ENCODE measurements at places on chromosomes 5 and 9.

- no peak for DNase-seq
These were observed 16.1 kb downstream of the SLC22A4 start for GRCh38 chr5:132310141-132310834.

DNA sequence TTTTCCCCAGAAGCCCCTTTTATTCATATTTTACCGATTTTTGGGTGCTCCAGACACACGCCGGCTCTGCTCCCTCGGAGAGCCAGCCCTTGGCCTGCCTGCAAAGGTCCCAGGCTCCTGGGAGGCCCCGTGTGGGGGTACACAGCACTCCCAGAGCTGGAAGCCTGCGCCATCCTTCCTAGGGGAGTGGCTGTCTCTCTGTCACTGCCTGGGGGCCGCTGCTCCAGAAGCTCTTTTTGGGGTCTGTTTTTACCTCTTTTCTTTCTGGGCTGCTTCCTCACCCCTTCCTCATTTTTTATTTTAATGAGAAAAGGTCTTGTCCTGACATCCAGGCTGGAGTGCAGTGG lies 119.1 kb upstream of the COL5A1 start:
- no peak for DNase-seq

- DNase-seq, result no peak
These were observed 154.9 kb downstream of the ARRDC3 start for GRCh38 chr5:91228188-91228587.

DNA sequence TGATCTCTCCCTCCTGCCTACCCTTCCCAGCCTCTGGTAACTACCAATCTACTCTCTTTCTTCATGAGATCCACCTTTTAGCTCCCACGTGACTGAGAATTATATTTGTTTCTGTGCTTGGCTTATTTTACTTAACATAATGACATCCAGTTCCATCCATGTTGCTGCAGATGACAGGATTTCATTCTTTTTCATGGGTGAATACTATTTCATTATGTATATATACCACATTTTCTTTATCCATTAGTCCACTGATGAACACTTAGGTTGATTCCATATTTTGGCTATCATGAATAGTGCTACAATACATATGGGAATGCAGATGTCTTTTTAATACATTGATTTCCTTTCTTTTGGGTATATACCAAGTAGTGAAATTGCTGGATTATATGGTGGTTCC lies 35.5 kb upstream of the ZNF366 start:
- no peak for DNase-seq

- DNase-seq, result peak; percentile 57
These were observed 59.6 kb upstream of the SLC27A6 start for GRCh38 chr5:128905568-128906110.

DNA sequence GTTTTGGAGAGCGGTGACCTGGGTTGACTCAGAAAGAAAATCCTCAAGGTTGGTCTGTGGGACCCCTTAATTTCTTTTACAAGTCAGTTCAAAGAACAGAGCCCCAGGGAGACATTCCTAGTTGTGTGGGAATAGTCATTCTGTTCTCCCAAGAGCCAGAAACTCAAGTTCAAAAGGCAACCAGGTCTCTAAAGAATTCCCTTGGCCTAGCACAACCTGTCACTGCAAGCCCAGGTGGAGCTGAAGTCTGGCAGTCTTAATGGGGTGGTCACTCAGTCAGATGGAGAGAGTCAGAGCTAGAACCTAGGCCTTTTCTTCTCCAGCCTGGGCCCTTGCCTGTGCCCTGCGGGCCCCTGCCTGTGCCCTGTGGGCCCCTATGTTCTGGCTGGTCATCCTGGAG lies 37.5 kb upstream of the CDKN2AIPNL start:
- no peak for DNase-seq

GRCh38 chr5:88193896-88194295 lies 74.7 kb downstream of the TMEM161B start:
- no peak for DNase-seq

DNA sequence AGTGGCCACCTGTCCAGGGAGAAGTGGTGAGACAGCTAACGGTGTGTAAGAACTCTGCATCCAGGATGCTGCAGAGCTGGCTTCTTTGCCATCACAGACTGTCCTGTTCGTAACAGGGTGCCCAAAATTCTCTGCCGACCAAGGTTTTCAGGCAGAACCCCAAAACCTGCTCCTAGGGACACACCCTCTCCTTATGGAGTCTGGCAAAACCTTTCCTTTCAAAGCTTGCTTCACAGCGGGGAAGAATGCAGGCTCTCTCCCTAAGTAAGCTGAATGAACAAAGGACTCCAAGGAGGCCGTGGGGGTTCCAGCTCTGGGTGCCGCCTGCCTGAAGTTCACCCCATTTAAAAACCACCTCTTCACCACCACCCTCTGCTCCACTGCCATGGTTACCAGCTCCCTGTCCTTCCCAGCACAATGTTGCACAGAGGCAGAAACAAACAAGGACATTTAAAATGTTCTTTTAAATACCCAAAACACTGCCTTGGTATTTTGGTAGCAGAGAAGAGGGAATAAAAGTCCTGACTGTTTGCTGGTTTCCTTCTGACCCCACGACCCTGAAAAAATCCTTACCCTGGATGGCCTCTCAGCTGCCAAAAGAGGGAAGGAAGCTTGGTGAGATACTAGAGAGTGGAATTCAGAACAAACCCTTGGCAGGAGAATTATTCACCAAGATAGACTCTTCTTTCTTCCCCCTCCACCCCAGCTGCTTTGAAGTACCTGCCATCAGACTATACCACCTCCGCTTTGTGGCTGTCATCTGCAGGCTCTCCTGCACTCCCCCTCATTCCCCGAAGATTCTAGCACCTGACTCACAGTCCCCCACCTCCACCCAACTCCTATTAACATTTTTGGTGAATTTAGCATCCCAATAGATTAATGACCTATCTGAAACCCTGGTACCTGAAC lies 7.1 kb upstream of the KLF9 start:
- DNase-seq, result peak; percentile 54

GRCh38 chr9:110767559-110768063 lies 99.0 kb downstream of the MUSK start:
- DNase-seq, result no peak

DNA sequence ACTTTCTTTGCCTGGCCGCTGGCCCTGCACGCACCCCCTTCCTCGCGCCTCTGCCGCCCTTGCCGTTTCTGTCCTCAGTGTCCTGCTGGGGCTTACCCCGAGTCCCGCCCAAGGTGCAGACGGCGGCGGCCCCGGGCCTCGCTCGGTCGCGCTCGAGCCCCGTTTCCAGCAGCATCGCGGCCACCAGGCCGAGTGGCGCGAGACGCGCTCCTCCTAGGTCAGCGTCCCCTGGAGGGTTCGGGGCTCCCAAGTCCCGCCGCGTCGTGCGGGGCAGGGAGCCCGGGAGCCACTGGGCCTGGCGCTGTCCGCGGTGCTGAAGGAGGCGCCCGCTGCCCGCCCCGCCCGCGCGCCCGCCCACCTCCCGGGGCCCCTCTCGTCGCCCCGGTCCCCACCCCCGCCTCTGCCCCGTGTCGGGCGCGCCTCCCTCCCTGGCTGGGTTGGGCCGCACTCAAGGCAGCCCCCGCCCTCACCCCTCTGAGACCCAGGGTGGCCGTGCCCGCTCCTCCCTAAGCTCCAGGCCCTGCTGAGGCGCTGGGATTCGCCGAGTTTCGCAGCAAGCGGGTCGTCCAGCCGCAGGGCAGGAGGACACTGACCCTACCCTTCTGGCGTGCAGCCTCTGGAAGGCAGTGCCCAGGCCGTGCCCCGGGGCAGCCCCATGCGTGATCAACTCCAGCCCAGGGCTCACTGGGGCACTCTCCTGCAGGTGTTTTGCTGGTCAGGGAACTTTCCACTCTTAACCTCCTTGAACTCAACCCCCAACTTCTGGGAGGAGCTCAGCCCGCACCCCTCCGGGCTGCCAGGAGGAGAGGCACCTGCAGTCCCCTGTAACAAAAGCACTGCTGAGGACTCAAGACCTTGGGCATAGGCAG lies at the start of gene LHX3:
Gene LHX3, minus strand, starts transcription at position 291 of the 869 bp plus-strand sequence. Its CDS starts 116 bp downstream, at position 175.
- DNase-seq, result no peak

- DNase-seq, result no peak
These were observed 44.0 kb downstream of the PTCD2 start for GRCh38 chr5:72364171-72364570.

- DNase-seq, result peak; percentile 18
These were observed 168.5 kb downstream of the DOCK2 start for GRCh38 chr5:169805527-169805934.

- no peak for DNase-seq
These were observed 90.0 kb upstream of the NIPBL start for GRCh38 chr5:36786448-36787012.

GRCh38 chr5:42908086-42908485 lies 96.4 kb upstream of the SELENOP start:
- no peak for DNase-seq

DNA sequence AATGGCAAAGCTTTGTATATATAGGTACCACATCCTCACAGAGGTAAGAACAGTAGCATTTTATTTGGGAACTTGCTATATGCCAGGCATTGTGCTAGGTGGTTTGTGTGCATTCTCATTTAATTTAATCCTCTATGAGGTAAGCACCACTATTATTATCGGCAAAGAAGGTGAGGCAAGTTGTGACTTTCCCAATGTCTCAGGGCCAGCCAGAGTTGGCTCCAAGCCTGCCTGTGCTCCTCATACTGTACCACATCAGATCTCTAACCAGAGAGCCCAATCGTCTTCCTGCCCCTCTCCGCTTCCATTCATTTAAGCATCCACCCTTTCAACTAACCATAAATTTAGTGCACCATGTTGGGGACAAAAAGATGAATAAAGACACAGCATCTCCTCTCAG lies 55.1 kb downstream of the NIPSNAP3B start:
- no peak for DNase-seq

DNA sequence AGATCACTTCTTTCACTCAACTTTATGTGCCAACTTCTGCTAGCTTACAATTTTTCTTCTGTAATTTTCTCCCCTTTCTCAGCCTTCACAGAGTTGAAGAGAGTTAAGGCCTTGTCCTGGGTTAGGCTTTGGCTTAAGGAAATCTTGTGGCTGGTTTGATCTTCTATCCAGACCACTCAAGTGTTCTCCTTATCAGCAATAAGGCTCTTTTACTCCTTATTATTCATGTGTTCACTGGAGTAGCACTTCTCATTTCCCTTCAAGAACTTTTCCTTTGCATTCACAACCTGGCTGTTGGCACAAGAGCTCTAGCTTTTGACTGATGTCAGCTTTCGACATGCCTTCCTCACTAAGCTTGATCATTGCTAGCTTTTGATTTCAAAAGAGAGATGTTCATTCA lies 86.9 kb upstream of the ALDH1B1 start:
- DNase-seq, result no peak

GRCh38 chr9:68778635-68779034 lies 73.6 kb downstream of the PIP5K1B start:
- no peak for DNase-seq

- no peak for DNase-seq
These were observed 40.7 kb downstream of the HRH2 start for GRCh38 chr5:175698401-175699115.

- no peak for DNase-seq
These were observed 37.5 kb downstream of the RETREG1 start for GRCh38 chr5:16579142-16579847.

- no peak for DNase-seq
These were observed 438.0 kb upstream of the MPDZ start for GRCh38 chr9:13717322-13718054.

- no peak for DNase-seq
These were observed 11.5 kb downstream of the IGFBPL1 start for GRCh38 chr9:38412751-38413150.

Measured in CD4-positive, alpha-beta T cell treated with Interleukin-10 for 1 hour (primary cell).